ENCODE measurements at places on chromosomes 16 and 17.

DNA sequence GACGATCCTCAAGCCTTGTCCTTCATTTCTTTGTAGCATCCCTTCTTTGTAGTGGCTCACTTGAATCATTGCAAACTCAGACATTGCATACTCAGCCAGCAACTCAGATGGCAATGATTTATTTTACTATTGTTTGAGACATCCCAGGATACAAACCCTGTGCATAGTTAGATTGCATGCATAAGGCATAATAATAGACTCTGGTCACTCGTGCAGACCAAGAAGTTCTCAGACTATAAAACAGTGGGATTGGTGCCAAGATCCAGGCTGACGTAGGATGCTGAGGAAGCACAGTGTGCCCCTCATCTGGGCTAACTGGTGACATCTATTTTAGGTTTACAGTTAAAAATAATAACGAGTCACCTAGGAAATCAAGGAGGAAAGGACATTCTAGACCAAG lies 142.3 kb downstream of the PMP22 start:
- no peak for DNase-seq

DNA sequence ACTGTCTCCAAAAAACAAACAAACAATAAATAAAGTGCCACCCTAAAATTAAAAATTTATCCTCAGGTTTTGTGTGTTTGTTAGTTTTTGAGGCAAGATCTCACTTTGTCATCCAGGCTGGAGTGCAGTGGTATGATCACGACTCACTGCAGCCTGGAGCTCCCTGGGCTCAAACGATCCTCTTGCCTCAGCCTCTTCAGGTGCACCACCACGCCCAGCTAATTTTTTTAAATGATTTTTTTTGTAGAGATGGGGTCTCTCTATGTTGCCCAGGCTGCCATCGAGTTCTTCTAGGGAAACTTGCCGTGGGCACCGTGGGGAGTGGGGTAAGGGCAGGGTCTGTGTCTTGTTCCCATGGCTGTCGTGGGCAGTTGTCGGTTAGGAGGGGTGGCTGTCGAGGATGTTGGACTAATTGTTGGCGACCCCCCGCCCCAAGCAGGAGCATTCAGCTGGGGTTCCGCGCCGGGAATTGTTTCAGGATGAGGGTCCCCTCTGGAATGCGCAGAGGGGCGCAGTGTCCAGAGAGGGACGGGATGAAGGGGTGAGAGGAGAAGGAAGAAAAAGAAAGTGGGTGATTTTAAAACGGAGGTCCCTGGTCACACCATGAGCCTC lies 1.1 kb upstream of the RNF213 start:
- DNase-seq = no peak

DNA sequence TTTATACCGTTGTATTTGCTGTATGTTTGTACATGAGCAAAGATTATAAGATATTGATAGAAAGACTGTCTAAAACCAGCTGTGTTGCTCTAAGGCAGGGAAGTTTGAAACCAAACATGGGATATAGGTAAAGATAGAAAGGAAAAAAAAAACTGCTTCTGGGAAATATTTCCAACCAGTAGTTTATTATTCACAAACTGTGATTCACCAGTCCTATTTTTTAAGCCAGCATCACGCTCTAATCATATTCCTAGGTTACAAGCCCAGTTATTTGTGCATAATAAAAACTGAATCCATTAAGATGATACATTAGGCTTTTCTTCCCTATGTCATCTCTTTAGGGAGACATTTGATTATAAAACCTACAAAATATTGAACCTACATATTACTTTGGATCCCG lies 4.0 kb downstream of the ERN1 start:
- no peak for DNase-seq

GRCh38 chr17:3739422-3740124 lies 15.9 kb downstream of the HASPIN start:
- no peak for DNase-seq

- DNase-seq = no peak
These were observed 104.5 kb downstream of the NLK start for GRCh38 chr17:28147017-28147416.

DNA sequence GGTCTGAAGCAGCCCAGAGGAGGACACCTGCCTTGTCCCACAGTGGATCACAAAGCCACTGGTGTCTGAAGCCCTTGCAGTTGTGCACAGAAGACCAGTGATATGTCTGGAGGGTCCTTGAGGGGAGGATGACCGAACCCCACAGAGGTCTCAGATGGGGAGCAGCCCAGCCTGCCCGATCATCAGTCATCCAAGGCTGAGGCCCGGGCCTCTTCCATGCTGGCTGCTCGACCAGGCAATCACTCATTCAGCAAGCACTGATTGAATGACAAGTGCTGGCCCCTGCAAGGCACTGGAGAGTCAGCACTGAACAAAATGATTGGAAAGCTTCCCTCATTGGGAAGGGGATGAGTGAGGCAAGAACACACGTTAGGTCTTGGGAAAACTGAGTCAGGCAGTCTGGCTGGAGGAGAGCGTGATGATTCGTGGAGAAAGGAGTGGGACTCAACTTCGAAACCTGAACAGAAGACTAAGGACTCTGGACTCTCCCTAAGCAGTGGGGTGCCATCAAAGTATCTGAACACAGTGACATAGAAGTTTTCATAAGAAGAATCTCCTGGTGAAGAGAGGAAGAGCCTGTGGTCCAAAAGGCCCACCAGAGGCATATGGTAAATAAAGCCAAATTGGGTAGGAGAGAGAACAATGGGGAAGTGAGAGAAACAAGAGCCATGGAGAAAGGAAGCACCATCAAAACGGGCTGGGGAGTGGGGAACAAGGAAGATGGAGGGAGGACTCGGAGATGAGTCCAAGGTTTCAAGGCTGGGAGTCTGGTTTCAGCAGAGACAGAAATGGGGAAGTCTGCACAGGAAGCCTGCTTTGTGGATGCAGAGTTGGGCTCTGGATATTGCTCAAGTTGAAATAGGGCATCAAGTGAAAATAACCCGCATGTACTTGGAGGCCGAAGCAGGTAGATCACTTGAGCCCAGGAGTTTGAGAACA lies 10.2 kb downstream of the PIK3R5 start:
- DNase-seq = no peak

DNA sequence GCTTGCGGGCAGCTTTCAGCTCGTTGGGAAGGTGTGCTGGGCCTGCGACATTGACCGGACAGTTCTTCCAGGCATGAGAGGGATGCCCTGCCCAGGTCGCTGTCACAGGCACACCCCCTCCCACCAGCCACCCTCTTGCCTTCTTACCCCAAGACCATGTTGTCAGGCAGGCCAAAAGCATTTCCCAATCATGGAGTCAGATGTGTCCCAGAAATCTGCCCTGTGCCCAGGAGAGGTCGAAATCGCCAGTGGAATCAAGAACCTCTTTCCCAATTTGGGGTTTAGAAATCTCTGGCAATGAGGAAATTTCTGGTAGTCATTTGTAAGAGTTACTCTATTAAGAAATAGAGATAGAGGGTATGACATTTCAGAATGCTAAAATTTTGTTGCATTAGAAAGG lies 177.1 kb downstream of the RAB11FIP4 start:
- no peak for DNase-seq

DNA sequence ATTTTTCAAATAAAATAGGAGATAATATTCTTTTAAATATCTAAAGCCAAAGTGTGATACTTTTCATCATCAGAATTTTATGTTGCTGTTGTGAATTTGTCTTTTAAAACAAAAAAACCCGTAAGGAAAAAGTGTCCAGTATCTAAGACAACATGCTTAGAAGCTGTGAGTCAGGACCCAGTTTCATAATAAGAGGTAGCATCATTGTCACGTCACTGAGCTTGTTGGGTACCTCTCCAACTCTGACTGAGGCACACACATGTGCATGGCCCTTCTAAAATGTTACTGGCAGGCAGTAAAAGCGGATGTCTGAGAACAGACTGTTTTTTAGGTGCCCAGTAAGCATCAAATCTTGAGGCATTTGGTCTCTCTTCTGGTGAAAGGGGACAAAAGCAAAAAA lies 2.5 kb downstream of the CIAPIN1 start:
- DNase-seq = no peak

- no peak for DNase-seq
These were observed 19.5 kb downstream of the ZNF652 start for GRCh38 chr17:49342575-49342936.

DNA sequence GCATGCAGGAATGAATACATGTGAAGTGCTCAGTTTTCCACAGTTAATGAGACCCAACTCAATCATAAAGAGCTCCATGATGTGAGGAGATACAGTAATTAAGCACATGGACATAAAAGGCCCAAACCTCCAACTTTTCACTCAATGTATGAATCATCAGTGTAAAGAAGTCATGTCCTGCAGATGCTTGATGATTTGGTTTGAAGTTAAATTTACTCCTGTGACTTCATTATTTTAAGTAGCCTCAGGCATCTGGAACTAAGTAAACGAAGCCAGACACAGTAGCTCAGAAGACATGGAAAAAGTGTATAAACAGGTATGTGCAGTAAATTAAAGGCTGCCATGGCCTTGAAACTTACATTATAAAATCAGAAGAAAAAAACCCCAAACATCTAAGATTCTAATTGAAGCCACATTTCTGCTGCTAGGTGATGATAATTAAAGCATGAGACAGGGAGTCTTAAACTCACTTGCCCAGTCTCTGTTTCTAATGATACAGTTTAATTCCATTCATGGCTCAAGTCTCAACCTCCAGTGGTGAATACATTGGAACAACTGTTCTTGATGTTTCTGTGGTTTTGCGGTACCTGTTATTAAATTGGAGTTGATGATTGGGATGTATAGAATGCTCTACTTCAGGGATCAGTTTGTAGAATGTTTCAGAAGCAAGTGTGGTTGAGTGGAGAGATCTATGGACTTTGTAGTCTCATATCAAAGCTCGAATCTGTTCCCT lies 28.9 kb upstream of the CCL2 start:
- DNase-seq = no peak

GRCh38 chr16:1945559-1946391 lies 2.8 kb upstream of the MSRB1 start:
- DNase-seq = no peak

DNA sequence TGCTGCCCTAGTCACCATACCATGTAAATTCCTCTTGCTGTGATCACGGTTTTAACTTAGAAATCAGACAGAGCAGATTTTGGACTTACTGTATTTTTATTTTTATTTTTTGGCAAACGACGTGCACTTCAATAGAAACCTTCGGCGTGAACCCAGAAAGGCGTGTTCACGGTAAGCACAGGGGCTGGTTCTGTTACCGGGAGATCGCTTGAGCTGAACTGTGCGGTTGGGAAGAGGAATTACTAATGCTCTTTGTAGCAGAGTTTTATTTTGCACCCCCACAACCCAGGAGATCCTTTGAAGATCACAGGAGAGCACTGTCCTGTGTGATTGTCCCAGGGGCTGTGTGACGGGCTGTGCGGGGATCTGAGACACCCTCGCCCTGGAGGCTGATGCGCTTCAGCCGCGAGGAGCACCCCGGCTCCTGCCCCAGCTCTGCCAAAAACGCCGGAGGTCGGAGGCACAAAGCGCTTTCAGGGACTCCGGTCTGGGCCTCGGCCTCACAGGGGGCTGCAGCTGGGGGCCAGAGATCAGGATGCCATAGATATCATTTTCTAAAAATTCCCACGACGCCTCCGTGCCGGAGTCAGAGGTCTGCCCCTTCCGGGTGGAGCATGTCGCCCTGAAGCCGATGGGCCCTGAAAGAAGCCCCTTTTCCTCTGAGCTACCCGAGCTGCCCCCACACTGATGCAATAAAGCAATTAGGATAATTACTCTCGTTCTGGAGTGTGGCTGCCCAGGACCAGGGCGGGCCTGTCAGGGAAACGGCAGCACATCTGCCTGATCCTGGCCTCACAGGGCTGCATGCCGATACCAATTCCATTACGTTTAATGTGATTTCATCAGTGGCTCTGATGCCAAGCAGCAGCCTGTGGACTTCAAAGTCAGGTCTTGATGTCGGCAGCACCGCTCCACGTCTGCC lies 71.8 kb downstream of the LMF1 start:
- DNase-seq = no peak

- DNase-seq = no peak
These were observed 901 bp upstream of the HEATR6 start for GRCh38 chr17:60079401-60080243.

GRCh38 chr17:66432411-66432957 lies 130.1 kb downstream of the PRKCA start:
- DNase-seq = no peak

- DNase-seq = no peak
These were observed 8.9 kb upstream of the NAGPA start for GRCh38 chr16:5042574-5043171.

DNA sequence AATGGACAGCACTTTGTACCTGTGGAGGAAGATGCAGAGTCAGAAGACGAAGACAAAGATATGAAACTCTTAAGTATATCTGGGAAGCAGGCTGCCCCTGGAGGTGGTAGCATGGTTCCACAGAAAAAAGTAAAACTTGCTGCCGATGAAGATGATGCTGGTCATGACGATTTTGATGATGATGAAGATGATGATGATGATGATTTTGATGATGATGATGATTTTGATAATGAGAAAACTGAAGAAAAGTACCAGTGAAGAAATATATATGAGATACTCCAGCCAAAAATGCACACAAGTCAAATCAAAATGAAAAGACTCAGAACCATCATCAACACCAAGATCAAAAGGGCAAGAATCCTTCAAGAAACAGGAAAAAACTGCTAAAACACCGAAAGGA lies 268.5 kb upstream of the EEF2KMT start:
- no peak for DNase-seq

DNA sequence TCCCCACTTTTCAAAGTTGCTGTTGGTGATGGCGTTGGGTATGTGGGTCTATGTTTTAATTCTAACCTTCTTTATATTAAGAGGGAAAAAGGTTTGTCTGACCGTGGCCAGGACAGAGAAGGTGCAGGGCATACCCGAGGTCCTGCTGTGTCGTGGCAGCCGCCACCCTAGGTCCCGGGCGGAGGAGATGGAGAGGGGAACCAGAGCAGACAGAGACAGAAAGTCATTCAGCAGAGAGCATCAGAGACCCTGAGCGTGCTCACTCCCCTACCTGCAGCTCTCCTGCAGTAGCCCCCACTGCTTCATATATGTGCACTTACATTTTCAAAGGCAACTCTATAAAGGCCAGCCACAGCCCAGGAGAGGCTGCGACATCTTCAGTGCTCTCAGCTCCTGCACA lies 327.2 kb upstream of the TNRC6C start:
- no peak for DNase-seq

GRCh38 chr17:5330981-5331380 lies 48.9 kb downstream of the RABEP1 start:
- no peak for DNase-seq

All from activated T-helper 1 cell treated with anti-CD3 and anti-CD28 coated beads, Interleukin-2, amount 50 U/mL, for 16 hours (primary cell).